ENCODE measurements at places on chromosomes 16 and 17.

- no peak for DNase-seq
Measured at GRCh38 chr17:76562734-76563148, 22.9 kb downstream of the PRCD start.

DNA sequence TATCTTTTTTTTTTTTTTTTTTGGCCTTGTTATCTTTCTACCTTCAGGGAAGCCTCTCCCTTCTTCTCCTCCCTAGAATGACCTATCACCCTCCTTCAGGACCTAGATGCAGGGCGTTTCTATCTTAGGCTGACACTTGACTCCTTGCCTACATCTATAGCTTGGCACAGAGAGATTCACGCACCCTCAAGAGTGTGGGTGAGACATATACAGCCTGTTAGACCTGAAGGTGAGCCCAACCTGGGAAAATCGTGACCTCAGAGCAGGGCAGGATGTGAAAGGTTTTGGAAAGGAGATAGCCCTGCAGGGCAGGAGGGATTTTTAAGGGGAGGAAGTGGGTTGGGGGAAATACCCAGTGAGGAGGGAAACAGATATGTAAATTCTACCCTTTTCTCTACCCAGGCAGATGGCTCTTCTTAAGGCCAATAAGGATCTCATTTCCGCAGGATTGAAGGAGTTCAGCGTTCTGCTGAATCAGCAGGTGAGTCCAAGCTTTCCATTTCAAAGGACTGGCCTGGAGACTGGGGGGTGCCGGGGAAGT is at the start of gene AHSP:
Gene AHSP, plus strand, starts transcription at position 167 of the 541 bp plus-strand sequence. Its CDS starts 240 bp downstream, at position 407.
- DNase-seq, result no peak

GRCh38 chr17:34582185-34582900 is 3.0 kb downstream of the TMEM132E start:
- no peak for DNase-seq

DNA sequence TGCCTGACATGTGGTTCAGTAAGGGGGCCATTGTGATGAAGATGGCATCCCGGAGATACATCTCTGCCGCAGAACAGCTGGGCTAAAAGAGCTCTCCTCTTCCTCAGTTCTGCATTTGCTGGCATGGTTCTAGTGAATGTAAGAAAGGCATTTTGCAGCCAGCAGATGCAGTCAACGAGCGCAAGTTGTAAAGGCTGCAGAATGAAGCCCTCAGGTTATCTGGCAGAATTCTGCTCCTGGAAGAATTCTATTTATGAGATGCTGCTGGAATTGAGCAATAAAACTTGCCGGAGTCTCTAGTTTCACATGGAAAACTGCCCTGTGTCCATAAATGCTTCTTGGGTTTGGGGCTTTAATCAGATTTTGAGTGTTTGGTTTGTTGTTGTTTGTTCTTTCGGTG is 176.8 kb upstream of the HSBP1 start:
- DNase-seq, result no peak

DNA sequence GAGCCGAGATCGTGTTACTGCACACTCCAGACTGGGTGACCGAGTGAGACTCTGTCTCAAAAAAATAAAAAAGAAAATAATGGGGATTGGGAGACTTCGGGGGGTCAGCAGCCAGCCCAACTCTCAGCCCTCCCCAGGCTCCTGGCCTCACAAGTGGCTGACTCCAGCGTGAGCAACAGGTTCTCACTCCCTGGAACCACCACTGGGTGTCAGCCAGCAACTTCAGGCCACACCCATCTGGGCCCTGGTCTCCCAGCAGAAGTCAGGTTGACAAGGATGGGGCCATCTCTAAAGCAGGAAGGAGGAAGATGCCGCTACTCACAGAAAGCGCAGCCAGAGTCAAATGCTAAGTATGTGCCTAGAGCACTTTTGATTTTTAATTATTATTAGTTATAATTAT is 139.4 kb downstream of the C16orf78 start:
- DNase-seq, result no peak
